Spleen (tissue), 13 donors: ENCODE measurements at places on chromosomes 2 and 18.

DNA sequence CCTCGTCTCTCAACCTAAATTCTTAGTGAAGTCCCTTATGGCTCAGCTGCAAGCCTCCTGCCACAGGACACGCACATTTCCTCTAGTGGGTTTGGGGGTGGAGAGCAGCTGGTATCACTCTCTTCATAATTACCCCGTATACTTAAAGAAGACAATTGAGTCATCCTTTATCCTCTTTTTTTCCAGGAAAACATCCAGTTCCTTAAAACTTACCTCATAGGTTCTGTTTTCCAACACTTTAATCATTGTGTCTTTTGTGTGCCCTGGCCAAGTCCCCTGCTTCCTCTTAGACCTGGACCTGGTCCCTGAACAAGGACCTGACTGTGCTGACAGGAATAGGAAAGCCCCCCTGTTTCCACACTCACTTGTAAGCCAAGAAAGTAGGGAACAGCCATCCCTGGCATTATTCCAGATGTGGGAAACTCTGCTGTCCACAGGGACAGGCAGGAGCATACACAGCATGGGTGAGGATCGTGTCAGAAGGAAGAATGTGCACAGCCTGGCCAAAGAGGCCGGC, 42.3 kb upstream of the MYO1B start:
- peaks cover 27% of the 10 kb centered on the region for H3K4me1 ChIP-seq
- peak overlapping the region; percentile 60 for H3K27ac ChIP-seq
- H3K36me3 ChIP-seq = no peaks in the 10 kb centered on the region
- no peaks in the 10 kb centered on the region for H3K27me3 ChIP-seq
- no peak for DNase-seq

- H3K27me3 ChIP-seq = peaks cover 5% of the 10 kb centered on the region
- no peaks in the 10 kb centered on the region for H3K4me1 ChIP-seq
- no peaks in the 10 kb centered on the region for H3K36me3 ChIP-seq
- no peak overlapping the region for H3K4me3 ChIP-seq
- DNase-seq = no peak
- no peak overlapping the region for H3K27ac ChIP-seq
Observed at GRCh38 chr2:65292461-65293011, 64.9 kb downstream of the ACTR2 start.

- no peaks in the 10 kb centered on the region for H3K36me3 ChIP-seq
- peak; percentile 92 for DNase-seq
- peaks cover 29% of the 10 kb centered on the region for H3K4me1 ChIP-seq
Observed at GRCh38 chr2:102020596-102021170, 28.9 kb downstream of the IL1R2 start.

DNA sequence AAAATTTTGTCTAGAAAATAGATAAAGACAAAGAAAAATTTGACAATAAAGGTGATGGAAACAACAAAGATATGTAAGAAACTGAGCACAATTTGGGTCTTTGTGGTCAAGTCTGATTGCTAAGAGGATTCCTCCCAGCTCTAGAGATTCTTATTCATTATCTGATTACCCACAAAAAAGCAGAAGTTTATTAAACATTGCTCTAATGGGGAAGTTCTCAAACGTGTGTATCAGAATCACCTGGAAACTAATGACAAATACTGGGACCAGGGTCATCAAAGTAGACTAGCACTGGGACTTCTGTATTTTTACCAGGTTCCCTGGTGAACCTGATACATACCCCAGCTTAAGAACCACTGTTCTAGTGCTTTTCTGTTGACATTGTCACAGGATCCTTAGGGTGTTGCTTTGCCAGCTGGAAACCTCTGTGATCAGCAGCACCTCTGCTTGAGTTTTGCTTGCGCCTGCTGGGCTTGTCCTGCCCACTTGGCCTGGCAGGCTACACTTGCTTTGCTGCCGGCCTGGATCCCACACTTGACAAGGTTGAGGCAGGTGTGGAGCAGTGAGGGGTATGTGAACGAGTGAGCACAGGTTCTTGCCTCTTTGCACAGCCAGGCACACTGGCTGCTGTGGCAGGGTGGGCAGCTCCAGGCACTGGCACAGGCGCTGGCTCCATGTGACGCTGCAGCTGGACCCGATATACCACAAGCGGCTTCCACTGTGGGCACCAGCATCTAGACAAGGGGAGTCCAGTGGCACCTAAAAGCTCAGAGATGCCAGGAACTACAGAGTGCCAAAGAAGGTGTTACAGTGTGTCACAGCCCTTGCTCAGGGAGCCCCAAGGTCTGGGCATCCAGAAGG, 6.2 kb upstream of the GORASP2 start:
- DNase-seq = no peak
- H3K36me3 ChIP-seq = no peaks in the 10 kb centered on the region
- H3K27me3 ChIP-seq = no peaks in the 10 kb centered on the region
- no peak overlapping the region for H3K4me3 ChIP-seq
- no peaks in the 10 kb centered on the region for H3K4me1 ChIP-seq
- H3K27ac ChIP-seq = no peak overlapping the region

- no peaks in the 10 kb centered on the region for H3K27me3 ChIP-seq
- H3K4me3 ChIP-seq = no peak overlapping the region
- H3K4me1 ChIP-seq = peaks cover 43% of the 10 kb centered on the region
- no peaks in the 10 kb centered on the region for H3K36me3 ChIP-seq
- H3K27ac ChIP-seq = no peak overlapping the region
Observed at GRCh38 chr18:13536578-13536977, 189.8 kb downstream of the FAM210A start.
